ENCODE measurements at places on chromosomes 6 and 20.

DNA sequence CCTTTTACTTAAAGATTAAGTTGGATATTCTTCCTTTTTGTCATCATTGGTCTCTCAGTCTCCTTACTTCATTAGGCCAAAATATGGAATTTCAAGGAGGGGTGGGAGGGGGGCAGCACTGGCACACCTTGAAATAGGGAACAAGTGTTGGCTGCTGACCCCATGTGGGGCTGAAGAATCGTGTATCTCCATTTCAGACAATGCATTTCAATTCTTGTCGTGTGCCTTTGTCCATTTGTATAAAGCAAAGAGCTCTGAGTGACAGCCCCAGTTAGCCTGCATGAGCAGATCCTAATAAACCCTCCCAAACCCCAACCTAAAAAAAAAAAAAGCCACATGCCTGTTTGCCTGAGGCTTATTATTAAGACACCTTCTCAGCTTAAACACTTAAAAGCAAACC, 1.0 kb upstream of the TFAP2D start:
- DNase-seq, result no peak

DNA sequence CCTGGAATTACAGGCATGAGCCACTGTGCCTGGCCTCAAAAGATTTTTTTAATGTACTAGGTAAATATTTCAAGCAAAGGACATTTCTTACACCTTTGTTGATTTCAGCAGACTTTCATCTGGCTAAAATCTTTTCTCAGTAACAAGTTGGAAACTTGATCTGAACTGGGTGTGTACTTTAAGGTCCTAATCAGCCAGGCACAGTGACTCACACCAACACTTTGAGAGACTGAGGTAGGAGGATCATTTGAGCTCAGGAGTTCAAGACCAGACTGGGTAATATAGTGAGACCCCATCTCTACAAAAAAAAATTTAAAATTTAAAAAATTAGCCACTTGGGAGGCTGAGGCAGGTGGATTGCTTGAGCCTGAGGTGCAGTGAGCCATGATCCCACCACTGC, 7.0 kb upstream of the RALGAPA2 start:
- DNase-seq, result no peak

- DNase-seq, result no peak
Measured at GRCh38 chr6:110693296-110693695, 122.0 kb downstream of the CDK19 start.

GRCh38 chr20:40241596-40242343, 447.3 kb downstream of the MAFB start:
- DNase-seq, result no peak

GRCh38 chr20:59342023-59342957, 41.9 kb downstream of the EDN3 start:
- DNase-seq, result no peak

GRCh38 chr6:21596949-21597682, 3.6 kb downstream of the SOX4 start:
- no peak for DNase-seq

DNA sequence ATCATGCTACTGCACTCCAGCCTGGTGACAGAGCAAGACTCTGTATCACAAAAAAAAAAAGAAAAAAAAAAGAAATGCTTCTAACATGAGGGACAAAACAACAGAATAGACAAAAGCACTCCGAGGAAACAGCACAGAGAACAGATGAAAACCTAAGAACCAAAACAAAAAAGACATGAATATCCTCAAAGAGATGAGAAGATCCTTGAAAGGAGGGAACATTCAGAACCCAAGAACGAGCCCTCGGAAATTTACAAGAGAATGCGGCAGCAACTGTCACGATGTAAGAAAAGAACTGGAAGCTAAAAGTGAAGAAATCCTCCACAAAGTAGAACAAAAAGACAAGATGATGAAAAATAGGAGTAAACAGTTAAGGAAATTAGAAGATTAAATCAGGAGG, 21.2 kb downstream of the ADA start:
- no peak for DNase-seq

- no peak for DNase-seq
Measured at GRCh38 chr6:42532038-42532669, 31.7 kb upstream of the UBR2 start.

DNA sequence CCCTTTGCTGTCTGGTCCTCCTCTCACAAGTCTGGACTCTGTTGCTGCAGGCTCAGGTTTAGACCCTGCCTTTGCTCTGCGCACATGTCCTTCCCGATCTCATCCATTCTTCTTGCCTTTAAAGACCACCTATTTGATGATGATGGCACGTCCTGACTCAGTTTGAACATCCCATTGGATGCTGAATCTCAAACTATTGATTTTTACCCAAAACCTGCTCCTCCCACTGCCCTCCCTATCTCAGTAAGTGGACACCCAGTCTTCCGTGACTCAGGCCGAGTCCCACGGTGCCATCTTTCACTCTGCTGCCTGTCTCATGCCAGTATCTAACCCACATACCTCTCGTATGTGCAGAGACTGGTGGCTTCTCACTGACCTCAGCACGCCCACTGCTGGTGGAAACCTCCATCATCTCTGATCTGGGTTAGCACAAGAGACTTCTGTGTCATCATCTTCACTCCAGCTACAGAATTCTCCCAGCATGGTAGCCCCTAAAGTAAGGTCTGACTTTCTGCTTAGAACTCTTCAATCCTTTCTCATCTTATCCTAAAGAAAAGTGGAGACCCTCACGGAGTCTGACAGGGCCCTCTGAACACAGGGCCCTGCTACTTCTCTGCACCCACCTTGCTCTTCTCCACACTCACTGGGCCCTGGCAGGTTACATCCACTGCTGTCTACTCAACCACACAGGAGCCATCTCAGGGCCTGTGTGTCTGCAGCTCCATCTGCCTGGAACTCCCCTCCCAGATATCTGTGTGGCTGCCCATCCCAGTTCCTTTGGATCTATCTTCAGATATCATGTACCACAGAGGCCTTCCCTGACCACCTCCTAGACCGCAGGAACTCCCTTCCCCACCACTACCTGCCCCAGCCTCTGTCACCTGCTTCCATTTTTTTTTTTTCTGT, 387.1 kb upstream of the AGPAT4 start:
- DNase-seq, result no peak

DNA sequence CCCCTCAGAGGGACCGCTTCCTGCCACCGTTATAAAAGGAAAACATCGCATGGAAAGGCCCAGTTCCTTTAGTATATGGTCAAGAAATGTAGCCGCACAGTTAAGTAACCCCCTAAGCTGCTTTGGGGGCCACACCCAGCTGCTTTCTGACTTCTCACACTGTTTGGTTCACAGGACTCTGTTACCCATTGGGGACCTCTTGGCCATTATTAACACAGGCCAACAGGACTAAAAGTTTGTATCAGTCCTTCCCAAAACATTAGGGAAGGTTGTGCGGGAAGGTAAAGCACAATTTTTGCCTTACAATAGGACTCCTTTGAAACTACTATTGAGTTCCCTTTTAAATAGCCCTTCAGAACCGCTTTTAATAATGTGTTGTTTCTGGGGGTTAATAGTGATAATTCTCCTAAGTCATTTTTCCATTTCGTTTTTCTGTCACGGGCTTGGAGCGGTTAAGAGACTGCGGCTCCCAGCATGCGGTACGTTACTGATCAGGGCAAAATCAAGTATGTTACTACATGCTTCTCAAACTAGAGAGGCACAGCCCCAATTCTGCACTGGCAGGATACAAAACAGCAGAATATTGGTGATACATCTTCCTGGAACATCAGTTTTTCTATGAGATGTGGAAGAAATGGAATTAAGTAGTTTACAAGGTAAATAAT, 668 bp upstream of the RPP40 start:
- no peak for DNase-seq

GRCh38 chr6:48073976-48074767, 36.8 kb downstream of the PTCHD4 start:
- no peak for DNase-seq

DNA sequence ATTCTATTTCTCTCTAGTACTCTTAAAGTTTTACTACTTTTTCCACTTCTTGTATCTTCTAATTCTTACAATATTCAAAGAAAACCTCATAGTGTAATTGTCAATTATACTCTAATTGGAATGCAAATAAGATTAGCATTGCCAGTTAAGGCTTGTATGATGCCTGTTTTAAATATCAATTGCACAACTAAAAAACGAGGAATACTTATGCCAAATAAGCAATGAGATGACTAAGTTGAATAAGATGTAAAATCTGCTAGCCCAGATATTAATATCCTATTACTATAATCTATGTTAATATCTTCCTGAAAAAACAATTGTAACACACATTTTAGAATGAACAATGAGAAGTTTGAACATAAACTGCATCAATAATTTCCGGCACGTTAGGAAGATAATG, 13.3 kb upstream of the AKAP7 start:
- no peak for DNase-seq

DNA sequence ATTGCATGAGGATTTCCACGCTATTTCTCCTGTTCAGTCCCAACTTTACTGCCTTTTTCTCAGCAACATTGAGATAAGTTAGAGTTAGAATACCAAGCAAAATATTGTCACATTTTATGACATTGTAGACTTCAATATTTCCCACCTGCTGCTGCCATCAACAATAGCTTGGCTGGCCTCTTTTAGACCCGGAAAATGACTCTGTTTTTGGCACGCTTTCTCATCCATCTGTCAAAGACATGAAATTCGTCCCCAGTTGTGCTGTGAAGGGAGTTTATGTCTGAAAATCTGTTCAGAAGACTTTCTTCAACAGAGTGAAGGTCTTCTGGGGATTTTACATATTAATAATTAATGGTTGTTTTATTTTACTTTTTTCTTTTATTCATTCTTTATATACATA, 857.3 kb downstream of the FRK start:
- no peak for DNase-seq

GRCh38 chr20:40233406-40233805, 455.6 kb downstream of the MAFB start:
- no peak for DNase-seq
